ENCODE measurements at places on chromosomes 6 and 20.

- DNase-seq = peak; percentile 23
Observed at GRCh38 chr6:139996253-139996834, 621.9 kb upstream of the CITED2 start.

DNA sequence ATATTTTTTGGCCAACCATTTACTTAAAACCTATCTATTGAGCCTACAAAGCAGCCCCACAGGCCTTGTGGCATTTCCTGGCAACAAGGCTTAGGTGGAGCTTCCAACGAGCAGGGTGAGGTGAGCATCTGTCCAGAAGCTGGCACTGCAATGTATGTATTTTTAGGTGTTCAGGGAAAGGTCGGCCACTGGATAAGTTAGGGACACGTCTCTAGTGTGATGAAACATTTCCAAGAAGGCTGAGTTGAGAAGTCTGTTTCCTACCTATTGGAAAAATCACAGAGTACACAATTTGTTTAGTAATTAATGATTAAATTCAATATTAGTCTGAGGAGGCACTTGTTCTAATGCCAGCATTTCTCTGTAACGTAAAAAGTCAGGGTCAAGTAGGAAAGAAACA lies 17.8 kb upstream of the RCAN2 start:
- no peak for DNase-seq

- DNase-seq = peak; percentile 9
Observed at GRCh38 chr20:50572938-50573777, 63.0 kb downstream of the PTPN1 start.

DNA sequence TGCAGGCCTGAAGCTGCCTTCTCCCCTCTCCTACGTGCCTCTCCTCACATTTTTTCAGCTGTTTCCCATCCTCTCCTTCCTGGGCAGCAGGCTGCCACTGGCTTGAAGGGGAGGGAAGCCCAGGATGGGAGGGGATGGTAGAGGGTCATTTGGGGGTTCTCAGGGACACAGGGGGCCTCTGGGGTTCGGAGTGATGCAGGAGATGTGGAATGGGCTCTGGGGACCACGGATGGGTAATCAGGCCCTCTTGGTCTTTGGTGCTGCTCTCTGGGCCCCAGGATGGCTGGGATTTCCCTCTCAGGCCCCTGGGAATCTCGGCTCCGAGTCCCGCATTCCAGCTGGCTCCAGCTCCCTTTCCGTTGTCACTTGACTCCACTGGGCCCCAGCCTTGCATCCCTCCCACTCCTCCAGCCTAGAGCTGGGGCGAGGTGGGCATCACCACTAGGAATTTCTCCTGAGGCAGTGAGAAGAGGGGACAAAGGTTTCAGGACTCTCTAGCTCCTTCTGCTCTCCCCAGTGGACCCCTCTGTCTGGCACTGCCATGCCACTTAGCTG lies 2.0 kb upstream of the DDR1 start:
- peak; percentile 59 for DNase-seq
